ENCODE measurements at places on chromosomes 6 and 20.

- DNase-seq = no peak
Measured at GRCh38 chr6:159473475-159474263, 219.4 kb downstream of the SOD2 start.

DNA sequence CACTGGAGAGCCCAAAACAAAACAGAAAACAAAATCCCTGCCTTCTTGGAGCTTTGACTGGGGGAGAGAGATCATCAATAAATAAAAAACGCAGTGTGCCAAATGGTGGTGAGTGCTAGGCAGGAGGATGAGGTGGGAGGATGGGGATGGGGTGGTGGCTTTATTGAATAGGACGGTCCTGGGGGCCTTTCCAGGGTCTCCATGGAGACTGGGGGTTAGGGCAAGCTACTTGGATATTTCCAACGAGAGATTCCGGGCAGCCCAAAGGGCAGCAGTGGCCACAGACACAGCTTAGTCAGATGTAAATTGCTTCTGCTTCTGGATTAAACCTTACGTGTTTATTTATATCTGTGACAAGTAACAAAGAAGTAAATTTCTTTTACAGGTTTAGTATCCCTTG is 700.1 kb downstream of the QKI start:
- no peak for DNase-seq

DNA sequence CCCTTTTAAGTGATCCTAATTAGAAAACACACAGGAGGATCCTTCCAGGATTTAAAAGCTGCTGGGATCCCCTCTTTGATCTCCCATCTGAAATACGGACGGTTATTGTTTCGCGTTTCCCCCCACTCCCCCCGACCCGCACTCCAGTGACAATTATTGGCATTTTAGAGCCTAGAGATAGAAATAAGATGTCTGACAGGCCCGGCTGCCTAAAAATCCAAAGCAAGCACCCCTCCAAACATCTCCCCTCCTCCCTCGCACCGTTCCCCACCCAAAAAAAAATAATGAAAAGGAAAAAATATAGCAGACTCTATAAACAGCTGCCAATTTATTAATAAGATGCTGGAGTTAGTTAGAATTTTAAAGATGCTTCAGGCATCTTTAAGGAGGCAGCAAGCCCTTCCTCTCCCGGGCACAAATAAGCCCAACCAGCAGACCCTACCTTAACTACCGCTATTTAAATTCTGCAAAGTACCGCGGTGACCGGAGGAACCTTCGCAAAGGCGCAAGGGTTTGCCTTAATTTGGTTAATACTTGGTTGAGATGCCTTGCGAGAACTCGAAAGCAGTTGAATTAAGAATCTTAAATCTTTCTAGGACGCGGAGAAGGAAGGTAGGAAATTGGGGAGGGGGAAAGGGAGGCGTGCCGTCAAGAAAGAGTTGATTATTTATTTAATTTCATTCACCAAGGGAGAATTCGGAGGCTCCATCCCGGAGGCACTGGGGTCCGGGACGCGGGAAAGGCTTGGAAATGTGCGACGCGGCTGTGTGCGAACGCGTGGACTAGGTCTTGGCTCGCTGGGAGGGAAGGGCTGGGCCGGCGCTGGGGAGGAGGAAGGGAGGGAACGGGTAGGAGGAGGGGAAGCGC is 1.5 kb upstream of the ISM1 start:
- DNase-seq = no peak

DNA sequence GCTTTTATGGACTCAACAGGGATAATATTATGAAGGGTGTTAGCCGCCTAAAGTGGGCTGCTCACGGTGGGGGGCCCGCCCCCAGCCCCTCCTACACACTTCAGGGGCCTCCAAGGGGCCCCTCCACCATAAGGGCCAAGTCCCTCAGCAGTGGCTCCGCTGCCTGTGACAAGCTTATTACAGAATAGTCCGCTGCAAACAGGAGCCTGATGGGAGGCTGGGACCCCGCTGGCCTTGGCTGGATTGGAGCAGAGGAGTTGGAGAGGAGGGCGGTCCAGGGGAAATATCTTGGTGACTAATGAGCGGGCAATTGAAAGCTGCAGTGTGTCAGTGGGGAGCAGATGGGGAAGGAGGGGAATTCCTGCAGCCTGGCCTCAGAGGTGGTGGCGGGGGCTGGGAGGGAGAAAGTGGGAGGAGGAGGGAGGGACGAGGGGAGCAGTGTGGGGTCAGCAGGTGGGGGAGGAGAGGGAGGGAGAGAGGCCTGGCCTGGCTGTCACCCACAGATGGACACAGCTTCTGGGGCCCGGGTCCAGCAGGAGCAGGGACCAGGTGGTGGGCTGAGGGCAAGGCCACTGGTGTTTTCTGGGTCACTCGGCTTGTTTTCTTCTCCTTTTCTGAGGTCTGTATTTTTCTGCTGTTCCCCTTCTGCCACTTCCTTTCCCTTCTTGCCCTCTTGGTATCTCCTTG is 57.6 kb upstream of the FOXP4 start:
- no peak for DNase-seq

GRCh38 chr20:12902992-12903391 is 105.8 kb upstream of the SPTLC3 start:
- no peak for DNase-seq

DNA sequence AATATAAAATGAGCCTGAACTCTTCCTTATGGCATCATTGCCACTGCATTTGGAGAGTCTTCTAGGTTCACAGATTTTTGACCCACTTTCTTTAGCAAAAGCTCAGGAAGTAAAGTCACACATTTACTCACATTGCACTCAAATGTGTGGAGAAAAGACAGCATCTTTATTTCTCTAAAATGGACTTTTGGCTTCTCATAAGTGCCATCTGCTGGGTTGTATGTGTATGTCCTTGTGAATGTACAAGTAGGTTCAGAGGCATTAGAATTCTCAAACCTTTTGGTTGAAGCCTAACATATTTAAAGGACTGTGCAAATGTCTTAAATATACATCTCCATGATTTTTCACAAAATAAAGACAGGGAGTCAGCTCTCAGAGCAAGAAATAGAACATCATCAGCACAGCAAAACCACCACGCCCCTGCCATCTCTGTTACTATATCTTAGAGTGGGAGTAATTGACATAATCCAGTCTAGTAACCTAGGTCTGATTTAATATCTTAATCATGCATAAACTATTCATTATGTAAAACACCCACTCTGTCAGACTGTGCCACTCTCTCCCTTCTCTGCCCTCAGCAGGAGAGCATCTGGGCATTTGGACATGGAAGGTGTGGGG is 42.2 kb upstream of the SPTLC3 start:
- DNase-seq = no peak

DNA sequence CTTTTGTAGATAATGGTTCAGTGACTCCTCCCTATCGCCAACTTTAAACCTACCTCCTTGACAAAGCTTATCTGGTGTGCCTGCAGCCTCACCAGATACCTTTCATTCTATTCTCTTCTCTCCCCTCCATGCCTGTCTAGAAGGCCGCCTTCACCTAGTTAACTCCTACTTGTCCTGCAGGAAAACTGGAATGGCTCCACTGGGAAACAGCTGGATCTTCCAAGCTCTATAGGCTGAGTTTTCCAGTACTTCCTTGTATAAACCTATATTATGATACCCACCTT is 6.2 kb downstream of the PRKN start:
- no peak for DNase-seq

GRCh38 chr6:21753241-21754108 is 159.9 kb downstream of the SOX4 start:
- no peak for DNase-seq

DNA sequence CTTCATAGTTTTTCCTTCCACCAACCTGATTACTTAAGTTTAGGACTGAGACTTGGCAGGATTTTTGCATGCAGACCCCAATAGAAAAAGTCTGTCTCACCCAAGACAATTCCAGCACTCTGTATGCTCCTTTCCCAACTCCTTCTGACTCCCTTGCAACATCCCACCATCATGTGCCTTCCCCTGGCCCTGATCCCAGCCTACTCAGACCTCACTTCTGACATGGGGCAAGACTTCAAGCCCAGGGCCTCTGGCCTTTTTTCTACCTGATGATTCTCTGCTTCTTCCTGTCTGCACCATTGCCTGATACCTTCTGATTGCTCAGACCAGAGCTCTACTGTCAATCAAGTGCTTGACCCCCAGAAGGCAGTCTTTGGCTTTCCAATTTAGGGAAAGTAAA is 96.6 kb downstream of the HAO1 start:
- DNase-seq = no peak
